ENCODE measurements at places on chromosomes 12 and 14.
A peak's percentile ranks its signal among the peaks of the same experiment; 100 is the strongest.

DNA sequence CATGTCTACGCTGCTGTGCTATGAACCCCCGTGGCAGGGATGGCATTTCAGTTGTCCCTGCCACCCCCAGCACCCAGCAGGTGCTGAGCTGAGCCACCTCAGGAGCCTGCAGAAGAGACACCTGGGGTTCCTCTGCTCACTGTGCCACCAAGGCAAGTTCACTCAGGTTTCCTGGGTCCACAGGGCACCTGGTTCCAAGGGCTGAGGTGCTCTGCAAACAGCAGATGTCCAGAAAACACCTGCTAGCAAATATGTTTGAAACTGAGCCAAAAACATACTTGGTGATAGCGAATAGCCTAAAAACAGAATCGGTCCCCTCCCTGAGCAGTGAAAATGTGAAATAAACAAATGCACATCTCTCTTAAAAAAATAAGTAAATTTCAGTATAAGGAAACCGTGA lies 35.6 kb upstream of the GPR68 start:
- no peak for DNase-seq

- no peak for DNase-seq
Measured at GRCh38 chr14:35695647-35696046, 113.4 kb downstream of the RALGAPA1 start.

DNA sequence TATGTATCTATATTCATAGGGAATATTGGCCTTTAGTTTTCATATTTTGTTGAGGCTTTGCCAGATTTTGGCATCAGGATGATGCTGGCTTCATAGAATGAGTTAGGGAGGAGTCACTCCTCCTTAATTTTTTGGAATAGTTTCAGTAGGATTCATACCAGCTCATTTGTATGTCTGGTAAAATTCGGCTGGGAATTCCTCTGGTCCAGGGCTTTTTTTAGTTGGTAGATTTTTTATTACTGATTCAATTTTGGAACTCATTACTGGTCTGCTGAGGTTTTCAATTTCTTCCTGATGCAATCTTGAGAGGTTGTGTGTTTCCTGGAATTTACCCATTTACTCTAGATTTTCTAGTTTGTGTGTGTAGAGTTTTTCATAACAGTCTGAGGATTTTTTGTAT lies 175.2 kb downstream of the EPS8 start:
- no peak for DNase-seq

- DNase-seq = no peak
Measured at GRCh38 chr14:80784820-80785219, 156.7 kb downstream of the CEP128 start.

DNA sequence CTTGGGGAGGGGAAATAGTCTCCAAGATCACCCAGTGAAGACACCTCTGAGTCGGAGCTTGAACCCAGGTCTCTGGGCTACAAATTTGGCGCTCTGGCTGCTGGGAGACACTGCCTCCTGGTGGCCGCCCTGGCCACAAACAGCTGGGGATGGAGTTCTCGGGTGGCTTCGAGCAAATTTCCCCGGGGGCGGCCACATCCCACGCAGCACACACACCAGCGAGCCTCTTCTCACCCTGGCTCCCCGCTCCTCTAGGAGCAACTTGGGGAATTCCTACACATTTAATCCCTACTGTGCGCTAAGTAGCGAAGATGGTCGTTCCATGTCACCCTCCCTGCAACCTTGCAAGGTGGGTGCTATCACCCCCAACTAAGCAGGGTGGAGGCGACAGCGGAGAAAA lies 66.2 kb upstream of the BEGAIN start:
- DNase-seq = no peak

- no peak for DNase-seq
Measured at GRCh38 chr14:43914041-43914693, 592.9 kb downstream of the FSCB start.

DNA sequence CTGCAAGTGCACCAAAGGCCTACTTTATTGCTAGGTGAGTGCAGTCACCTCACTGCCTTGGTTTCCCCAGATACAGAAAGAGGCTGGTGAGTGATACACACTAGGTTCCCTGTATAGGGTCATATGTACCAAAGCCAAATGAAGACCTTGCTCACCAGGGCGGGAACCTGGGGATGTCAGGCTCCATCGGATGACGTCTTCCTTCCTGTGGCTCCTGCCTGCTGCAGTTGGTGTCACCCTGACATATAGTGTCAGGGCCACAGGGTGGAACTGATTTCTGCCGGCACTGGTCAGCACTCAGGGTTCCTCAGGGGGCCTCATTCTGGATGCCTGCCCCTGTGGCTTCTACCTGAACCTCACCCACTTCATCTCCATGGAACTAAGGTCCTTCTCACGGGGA lies 43.1 kb downstream of the PLEKHG3 start:
- DNase-seq = no peak

DNA sequence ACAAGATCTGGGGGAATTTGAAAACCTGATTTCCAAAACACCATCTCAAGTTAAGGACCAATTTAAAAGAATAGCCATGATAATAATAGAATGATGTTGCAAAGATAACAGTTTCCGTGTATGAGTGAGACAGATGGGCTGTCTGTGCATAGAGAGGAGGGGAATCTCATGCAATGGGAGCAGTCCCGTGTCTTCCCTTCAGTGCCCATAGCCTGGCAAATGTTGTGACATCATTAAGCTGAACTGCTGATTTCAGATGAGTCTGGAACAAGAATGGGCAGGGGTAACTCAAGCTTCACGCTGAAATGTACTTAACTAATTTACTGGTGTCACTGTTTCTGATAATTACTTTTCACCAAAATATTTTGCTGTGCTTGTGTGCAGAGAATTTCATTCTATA lies 454.0 kb downstream of the FOXG1 start:
- no peak for DNase-seq

- no peak for DNase-seq
Measured at GRCh38 chr14:22646570-22647254, 2.6 kb upstream of the OR6J1 start.

DNA sequence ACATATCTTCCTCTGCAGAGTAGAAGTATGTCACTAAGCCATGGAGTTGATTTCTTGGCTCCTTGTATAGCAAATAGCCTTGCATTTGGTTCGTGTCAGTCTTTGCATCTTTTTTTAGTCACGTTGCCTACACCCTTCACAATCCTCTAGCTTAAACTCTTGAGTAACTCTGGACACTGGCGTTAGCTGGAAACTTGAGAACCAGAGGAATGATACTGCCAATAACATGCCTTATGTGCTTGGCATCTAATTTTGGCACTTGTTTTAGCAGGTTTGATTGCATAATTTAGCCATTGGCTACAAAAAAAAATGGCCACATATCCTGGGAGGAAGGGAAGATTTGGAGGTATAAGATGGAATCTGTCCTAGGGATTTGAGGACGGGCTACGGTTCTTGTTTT lies 136.2 kb downstream of the ETV6 start:
- DNase-seq = no peak

DNA sequence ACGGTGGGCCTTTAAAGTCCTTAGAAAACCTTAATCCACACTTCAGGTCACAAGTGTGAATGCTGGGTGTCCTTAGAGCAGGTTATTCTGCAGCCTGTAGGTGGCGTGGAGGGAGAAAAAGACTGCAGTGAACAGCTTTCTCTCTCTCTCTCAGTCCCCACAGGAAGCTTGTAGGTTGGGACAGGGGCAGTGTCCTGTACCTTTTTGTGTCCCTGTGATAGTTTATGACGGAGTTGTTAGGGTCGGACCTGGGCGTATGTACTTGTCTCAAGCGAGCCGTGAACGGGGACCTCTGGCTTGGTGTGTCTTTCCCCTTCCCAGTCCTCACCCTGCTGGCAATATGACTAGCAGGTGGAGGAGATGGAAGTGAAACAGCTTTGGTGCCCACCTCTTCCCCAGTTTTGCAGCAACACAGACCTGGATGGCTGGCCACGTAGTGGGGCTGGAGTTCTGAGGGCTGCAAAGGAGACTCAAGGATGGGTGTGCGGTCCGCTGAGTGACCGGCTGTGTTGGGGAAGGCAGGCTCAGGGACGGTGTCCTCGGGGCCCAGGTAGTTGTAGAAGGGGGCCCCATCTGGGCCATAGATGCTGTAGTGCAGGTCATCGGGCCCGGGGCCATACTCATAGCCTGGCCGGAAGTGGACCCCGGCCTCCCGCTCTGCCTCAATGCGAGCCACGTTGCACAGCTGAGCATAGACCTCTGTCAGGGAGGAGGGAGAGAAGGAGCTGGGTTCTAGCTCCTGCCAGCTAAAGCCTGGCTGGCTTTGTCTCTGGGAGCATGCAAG lies 8.9 kb downstream of the ISCA2 start:
- peak; percentile 59 for DNase-seq

- DNase-seq = no peak
Measured at GRCh38 chr12:13288937-13289652, 92.6 kb downstream of the EMP1 start.

DNA sequence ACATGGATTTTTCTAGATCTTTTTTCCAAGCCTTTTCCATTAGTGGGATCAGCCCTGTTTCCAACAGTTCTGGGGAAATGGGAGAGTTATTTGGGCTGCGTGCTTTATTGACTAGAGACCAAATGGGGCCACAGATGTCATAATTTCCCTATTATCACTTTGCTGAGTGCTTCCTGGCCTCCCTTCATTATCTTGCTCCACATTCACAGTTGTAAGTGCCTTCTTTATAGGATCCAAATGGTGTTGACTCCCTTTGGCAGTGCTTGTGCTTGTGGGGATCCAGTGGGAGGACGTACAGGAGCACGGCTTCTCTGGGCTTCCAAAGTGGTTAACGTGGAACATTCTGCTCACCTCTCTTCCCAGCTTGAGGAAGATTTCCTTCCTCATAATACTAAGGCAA lies 141.0 kb upstream of the RMST start:
- no peak for DNase-seq

DNA sequence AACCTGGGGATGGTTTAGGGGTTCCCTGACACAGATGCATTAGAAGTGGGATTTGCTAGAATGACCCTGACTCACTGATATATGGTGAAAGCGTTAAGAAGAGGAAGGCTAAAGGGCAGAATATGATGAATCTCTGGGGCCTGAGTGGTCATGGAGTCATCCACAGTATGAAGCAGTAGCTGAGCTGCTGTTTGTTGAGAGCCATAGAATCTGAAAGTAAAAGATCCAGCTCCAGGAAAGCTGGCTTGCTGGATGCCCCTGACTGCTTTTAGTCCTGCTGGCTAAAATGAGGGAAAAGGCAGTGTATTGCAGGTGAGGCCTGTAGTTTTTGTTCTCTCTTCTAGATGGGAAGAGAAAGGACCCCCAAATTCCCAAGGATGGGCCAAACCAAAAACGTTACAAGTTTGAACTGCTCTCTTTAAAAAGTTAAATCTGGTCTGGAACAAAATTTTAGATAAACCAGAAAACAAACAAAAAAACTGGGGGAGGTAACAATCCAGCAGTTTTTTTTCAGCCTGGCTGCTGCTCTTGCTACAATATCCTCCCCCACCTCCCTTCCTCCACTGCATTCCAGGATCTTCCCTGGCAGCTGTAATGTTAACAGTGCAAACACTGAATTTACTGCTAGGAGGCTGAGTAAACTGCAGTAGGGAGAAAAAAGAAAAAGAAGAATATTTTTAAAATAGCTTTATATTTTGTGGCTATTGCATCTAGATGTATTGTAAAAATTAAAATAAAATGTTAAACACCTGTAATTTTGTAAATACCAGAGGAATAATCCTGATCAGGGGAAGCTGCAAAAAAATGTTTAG lies 16.5 kb downstream of the SEL1L start:
- DNase-seq = no peak

DNA sequence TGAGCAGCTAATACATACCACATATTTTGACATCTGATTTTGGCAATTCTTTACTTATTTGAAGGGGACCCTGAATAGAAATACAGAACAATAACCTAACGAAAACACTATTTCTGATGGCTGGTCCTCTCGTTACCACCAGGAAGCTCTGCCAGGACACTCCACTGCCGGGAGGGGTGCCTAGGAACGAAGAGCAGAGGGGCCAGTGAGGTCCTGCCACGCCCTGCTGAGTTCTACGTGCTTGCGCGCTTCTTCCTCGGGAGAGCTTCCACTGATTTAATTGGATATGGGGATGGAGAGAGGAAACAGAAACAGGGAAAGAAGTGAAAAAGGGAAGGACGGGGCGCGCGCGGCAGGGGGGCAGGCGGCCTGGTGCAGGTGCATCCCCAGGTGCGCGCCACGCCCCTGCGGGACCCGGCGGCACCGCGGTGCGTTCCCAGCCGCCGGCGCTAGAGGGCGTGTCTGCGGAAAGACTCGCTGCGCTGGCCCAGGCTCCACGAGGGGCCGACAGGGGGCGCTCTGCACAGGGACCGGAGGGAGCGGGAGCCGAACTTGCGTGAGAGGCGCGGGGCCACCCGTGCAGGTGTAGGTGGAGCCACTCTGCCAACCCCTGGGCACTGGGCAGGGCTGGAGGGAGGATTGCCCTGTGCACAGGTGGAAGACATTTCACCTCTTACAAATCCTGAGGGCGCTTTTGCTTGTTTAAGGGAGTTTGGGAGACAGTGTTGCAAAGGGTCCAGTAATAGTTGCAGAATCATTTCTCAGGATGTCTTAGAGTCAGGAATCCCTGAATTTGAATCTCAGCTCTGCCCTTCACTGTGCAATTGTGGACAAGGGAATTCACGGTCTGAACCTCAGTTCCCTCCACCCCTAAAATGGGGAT lies 986.3 kb upstream of the TMEM132C start:
- DNase-seq = peak; percentile 68

Measured in hematopoietic multipotent progenitor cell treated with erythropoietin and hydrocortisone succinate and interleukin-3 and kit ligand, for 17 days (in vitro differentiated cells).